ENCODE measurements at places on chromosomes 6 and 20.
A peak's percentile ranks its signal among the peaks of the same experiment; 100 is the strongest.

DNA sequence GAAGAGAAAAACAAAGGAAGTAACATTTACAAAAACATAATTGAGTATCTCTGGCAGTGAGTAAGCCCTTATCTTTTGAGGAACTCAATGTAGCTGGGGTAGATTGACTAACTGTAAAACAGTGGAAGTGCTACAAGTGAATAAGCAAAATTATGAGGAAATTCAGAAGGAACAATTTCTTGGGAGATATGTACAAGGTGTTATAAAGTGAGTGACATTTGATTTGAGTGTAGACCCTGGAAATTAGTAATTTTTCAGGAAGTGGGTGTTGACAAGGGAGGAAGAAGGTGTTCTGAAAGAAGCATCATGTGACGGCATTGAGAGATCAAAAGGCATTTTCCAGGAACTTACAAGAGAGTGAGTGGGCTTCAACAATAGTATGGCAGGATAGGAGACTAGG lies 22.2 kb downstream of the XRN2 start:
- DNase-seq, result no peak

GRCh38 chr6:119063491-119063890 lies 15.0 kb downstream of the FAM184A start:
- DNase-seq, result no peak

DNA sequence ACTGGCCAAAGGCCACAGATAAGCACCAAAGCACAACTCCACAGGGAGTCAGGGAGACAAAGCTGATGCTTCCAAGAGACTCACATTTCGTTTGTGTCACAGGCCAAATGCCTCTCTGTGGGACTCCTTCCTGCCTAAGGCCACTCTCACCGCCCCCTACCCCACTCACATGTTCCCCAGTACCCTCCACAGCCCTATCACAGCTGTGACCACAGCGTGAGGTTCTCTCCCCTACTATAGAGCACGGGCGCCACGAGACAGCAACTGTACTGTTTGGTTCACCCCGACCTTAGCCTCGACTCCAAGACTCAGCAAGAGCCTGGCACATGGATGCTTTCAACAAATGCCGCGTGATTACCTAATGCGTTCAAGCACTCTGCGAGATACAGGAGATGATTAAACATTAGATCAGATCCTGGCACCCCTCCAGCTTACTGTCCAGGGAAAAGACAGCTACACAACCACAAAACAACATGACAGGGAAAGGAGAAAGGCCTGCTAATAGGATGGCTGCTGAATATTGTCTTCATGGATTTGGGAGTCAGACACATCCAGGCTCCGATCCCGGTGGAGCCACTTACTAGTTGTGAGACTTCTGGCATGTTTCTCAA lies 105.5 kb downstream of the AGPAT4 start:
- peak; percentile 71 for DNase-seq

GRCh38 chr6:11043961-11044711 lies at the start of gene ELOVL2:
Gene ELOVL2, minus strand, starts transcription at chr6:11044305. Its CDS starts 75 bp downstream, at chr6:11044230.
- no peak for DNase-seq

GRCh38 chr6:148677594-148678476 lies 69.0 kb upstream of the UST start:
- DNase-seq, result no peak

- DNase-seq, result no peak
These were observed 821.9 kb upstream of the SLC35B3 start for GRCh38 chr6:9257215-9257614.

DNA sequence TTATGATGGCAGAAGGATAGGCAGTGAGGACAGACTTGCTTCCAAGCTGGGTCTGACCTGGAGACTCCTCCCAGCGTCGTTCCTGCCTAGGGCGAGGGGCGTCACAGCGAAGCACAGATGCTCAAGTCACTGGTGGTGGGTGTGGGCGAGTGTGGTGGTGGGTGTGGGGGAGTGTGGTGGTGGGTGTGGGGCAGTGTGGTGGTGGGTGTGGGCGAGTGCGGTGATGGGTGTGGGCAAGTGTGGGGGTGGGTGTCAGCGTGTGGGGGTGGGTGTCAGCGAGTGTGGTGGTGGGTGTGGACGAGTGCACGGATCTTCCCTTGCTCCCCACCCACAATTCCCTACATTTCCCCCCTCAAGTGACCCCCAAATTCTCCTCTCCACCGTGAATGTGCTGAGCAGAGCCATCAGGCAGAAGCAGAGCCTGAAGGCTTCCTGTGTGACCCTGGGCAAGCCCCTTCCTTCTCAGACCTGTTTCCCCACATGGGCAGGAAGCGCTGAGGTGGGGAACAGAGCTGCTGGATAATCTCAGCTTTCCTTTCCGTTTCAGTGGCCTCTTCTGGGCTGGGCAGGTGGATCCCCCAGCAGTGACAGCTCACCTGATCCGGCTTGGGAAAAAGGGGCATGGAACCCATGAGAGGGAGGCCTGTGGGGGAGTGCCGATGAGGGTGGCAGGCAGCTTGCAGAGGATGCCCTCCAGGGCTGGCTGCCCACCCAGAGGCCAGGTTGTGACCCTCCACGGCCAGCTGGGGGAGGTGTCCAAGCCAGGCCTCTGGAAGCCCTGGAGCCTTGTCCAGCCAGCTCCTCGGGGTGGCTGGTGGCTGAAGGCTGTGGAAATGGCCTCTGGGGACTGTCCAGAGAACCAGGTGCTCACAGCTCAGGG lies 42.9 kb downstream of the RSPO4 start:
- no peak for DNase-seq

DNA sequence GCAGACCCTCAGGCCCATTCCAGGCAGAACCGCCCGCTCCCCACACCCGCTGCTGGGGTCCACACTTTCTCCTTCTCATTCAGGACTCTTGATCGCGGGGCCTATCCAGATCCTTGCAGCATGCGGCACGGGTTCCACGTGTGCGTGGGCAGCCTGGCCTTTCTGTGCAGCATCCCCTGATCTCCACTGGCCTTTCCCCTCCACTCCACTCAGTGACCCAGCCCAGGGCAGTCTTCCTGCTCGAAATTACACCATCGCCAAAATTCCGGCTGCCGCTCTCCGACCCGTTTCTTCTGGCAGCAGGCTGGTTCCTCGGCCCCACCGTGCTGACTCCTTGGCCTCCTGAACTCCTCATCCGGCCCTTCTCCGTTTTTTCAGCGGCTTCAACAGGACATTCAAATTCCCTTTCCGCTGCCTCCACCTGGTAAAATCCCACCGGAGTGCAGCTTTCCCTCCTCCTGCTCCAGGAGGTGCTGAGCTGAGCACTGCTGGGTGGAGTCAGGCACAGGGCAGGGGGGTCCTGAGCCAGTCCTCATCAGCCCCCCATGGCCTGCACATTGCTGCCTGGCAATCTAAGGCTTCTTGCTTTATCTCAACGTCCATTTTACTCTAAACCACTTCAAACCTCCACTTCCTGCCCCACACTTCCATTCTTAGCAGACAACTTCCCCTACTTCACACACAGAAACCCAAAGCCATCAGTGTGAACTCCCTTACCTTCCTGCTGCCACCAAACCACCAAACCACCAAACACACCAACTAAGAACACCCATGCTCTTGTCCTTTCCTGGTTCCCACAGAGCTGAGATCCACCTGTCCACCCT lies 9.0 kb downstream of the SFT2D1 start:
- DNase-seq, result no peak

GRCh38 chr6:55714831-55715230 lies 135.8 kb upstream of the HMGCLL1 start:
- DNase-seq, result no peak

- no peak for DNase-seq
These were observed 12.9 kb upstream of the WFDC2 start for GRCh38 chr20:45456632-45457031.

- no peak for DNase-seq
These were observed 77.3 kb downstream of the TRMT11 start for GRCh38 chr6:126063512-126064146.

GRCh38 chr6:161354956-161355355 lies 81.1 kb upstream of the AGPAT4 start:
- no peak for DNase-seq

DNA sequence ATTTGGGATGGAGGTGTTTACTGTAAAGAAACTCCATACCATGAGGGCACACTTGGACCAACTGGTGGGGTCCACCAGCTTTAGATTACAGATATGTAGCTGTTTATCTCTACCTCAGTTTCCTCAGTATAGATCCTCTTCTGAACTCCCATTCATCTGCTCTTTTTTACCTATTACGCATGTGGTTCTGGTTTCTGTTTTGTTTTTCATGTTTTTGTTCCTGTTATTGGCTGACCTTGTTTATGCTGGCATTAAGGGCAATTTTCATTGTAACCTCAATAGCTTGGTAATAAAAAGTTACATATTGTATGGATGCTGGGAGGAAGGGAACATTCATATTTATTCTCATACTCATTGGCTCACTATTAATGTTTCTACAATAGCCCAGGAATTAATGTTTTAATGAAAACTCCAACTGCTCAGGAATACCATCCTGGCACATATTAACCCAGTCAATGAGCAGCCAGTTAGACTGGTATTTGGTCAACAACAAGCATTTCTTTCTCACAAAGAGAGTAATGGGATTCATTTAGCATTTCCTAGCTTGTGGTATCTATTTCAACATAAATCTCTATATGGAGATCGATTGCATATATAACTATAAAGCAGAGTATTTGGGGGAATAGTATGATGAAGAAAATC lies 83.8 kb upstream of the FAM184A start:
- no peak for DNase-seq
